ENCODE measurements at places on chromosomes 2 and 18.

DNA sequence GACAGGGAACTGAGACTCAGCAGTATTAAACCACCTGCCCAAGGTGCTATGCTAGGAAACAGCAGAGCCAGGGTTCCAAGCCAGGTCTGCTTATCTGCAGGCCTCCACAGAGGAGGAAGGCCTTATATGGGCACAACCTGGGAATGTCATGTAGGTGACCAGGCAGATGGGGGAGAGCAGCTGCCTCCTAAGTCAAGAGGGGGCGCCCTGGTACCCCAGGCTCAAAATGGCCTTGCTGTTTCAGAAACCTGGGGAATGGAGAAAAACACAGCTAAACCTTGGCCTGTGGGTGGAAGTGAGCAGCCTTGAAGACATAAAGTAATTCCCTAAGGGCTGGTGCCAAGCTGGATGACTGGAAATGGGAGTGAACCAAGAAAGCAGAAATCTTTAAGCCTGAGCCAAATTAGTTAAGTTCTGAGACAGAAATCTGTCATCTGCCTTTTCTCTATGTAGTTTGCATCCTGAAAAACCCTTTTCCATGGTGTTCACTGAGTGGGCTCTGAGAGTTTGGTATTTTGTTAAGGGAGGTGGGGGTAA is 79.1 kb downstream of the MAPK4 start:
- DNase-seq, result no peak

DNA sequence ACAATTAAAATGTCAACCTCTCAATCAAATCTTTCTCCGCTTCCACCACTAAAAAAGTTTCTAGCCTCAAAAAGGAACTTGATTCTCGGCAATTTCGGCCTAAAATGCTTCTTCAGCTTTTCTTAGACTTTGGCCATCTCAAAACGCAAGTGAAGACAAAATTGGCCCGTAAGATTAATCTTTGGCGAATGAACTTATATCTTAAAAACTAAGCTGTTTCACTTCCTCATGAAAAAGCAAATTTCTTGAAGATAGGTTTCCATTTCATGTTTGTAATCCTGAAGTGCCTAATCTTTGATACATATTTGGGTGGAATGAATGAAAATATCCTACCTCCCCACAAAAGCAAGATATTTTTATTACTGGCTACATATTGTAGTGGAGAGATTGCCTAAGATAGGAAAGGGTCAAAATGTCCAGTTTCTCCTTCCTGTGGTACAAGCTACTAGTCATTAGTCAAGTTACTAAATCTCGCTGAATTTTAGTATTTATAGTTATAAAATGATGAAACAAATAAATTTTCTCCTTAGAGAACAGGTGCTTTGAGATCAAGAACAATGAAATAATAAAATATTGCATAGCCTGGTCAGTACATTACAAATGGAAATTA is 85.4 kb upstream of the ZEB2 start:
- no peak for DNase-seq

- peak; percentile 90 for DNase-seq
Measured at GRCh38 chr2:128374001-128374710, 55.5 kb upstream of the HS6ST1 start.

- peak; percentile 36 for DNase-seq
Measured at GRCh38 chr2:43714164-43714563, 37.9 kb upstream of the C1GALT1C1L start.

DNA sequence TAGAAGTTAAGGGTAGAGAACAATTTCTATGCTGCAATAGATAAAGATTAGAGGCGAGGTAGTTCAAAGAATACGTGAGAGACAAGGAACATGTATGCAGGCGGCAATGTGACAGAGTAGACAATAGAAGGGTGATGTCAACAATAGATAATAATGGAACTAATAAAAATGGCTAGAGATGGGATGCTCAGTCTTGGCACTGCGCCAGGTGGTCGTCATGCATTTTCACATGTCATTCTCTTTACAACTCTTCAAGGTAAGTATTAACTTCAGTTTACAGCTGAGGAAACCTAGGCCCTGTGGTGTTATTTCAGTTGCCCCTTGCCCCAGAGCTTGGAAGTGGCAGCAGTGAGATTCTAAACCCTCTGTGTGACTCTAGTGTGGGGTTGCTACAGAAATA is 890.7 kb upstream of the CELF4 start:
- DNase-seq, result no peak

GRCh38 chr2:230050136-230050535 is 18.6 kb downstream of the SLC16A14 start:
- DNase-seq, result no peak

- peak; percentile 67 for DNase-seq
Measured at GRCh38 chr2:162197069-162197825, 45.2 kb upstream of the GCG start.

DNA sequence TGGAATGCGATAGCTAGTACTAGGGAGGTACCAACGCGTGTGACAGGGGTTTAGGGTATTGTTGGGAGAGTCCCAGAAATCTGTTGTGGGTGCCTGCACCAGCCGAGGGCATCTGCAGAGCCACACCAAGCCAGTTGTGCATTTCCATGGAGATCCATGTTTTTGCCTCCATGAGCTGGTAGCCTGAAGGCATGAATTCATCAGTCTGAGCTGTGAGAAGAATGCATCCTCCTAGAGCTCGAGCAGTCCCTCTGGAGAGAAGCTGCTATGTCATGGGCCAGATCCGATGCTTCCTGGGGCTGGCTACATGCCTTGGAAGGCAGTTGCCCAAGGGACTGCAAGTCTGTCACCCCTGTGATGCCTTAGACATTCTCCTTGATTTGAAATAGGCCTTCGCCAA is 57.9 kb downstream of the LIPG start:
- DNase-seq, result peak; percentile 30

GRCh38 chr2:183229386-183229785 is 105.1 kb downstream of the NUP35 start:
- DNase-seq, result peak; percentile 57

- DNase-seq, result no peak
Measured at GRCh38 chr2:8701681-8702379, 20.0 kb downstream of the ID2 start.
